Activated CD8-positive, alpha-beta memory T cell treated with anti-CD3 and anti-CD28 coated beads for 4 hours (primary cell): ENCODE measurements at places on chromosomes 6 and 20.

GRCh38 chr6:121436960-121437850 is 1.8 kb downstream of the GJA1 start:
- no peak for DNase-seq

- DNase-seq = no peak
Observed at GRCh38 chr20:2871661-2872458, 1.4 kb upstream of the PTPRA start.

- no peak for DNase-seq
Observed at GRCh38 chr6:16061818-16062217, 67.1 kb upstream of the MYLIP start.

DNA sequence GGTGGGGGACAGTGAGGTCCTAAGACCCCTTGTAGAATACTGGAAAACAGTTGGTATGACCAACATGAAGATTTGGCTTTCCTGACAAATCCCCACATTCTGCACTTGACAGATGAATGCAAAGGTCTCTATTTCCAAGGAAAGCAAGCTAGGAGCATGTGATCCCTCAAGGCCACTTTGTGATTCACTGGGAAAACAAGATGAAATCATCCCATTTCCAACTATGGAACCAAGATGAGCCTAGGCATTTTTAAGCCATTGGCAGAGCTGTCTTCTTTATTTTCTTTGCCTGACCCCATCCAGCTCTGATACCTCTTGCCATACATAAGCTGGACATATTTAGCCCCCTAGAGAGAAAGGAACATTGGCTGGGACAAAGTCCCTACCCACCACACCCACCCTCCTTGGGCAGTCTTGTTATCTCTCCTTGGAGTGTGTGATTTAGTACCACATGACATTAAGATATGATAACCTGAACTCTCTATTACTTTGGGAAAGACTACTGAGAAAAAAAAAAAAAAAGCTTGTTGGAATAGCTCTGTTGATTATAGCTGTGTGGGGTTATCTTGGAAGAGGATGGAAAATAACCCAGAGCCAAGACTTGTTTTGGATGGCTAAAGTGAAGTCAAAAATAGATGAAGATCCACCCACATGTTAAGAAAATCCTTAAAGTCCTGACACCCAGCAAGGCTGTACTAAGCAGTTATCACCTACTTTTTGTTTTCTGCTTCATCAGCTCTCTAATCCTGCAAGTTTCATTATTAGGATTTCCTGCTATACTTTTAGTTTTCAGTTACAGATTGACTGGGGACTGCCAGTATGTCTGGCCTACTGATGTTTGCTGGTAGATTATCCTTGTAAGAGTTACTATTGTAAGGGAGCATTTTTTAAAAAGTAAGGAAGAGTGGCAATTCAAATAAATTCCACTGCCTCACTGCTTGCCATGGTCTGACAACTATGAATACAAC is 90.1 kb upstream of the PREP start:
- no peak for DNase-seq

DNA sequence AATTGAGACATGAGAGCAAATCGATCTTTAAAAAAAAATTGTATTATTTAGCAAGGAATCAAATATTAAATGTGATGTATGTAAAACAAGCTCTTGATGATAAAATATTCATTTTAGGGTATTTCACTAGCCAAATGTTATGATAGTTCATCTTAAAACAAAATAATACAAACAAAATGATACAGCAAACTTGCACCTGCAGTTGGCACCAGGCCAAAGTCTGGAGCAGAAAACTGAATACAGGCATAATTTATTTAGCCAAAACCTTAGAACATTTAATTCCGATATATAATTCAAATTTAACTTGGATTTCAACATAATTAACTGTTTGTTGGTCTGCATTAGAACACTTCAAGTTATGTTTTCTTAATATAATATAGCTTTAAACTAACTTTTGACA is 60.9 kb downstream of the EPHA7 start:
- DNase-seq = no peak
